ENCODE measurements at places on chromosomes 13 and 19. TPM values are rescaled to one million over a fixed set of nuclear protein-coding genes. Genes with fewer than 3 reads are reported as not detected.

PSG1 gene
- 17.2 TPM for total RNA-seq

NXNL1 gene
- not detected for total RNA-seq

NLRP7 gene
- total RNA-seq, result not detected

SIGLECL1 gene
- not detected for total RNA-seq

PIN1 gene
- 56.8 TPM for total RNA-seq

MAB21L1 gene
- 6.0 TPM for total RNA-seq

FBXO27 gene
- 3.4 TPM for total RNA-seq

TMEM38A gene
- 0.97 TPM for total RNA-seq

KLHL1 gene
- total RNA-seq, result not detected

PLEKHF1 gene
- 27.3 TPM for total RNA-seq

LAIR1 gene
- total RNA-seq, result not detected

ACER1 gene
- not detected for total RNA-seq

LGALS7B gene
- total RNA-seq, result 0.97 TPM
